ENCODE measurements at places on chromosomes 4 and X.

- no peak for DNase-seq
Observed at GRCh38 chrX:106927023-106927422, 6.8 kb downstream of the CLDN2 start.

DNA sequence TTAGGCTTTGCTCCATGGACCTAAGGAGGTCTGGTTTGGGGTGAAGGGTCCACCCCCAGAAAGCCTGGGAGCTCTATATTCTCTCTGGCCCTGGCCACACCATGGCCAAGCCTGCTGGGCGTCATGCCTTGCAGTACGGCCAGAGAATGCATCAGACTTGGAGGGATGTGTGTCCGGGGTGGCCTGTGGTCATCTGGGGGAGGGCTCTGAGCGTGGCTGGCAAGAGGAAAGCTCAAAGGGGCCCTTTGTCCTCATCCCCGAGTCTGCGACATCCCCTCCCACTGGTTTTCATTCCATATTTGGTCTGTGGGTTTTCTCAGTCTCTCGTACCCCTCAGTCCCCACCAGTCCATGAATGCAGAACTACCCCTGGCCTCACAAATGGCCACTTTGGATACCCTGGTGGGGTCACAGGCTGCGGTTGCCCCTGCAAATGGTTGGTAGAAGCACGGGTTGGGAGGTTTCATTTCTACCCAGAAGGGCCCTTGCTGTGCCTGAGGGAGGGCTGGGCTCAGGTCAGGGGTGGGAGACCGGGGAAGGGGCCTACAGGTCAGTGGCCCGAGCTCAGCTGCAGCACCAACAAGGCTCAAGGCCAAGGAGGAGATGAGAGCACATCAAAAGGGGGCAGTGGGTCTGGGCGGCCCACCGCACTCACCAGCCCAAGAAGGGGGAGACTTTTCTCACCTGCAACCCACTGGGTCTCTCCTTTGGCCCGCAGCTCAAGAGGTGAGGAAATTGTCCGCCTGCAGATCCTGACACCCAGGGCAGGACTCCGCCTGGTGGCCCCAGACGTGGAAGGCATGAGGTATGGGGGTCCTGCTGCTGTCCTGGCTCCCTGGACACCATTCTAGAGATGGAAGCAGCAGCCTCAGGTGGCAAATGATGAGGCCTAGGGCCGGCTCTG is 30.2 kb downstream of the ZNF185 start:
- no peak for DNase-seq

DNA sequence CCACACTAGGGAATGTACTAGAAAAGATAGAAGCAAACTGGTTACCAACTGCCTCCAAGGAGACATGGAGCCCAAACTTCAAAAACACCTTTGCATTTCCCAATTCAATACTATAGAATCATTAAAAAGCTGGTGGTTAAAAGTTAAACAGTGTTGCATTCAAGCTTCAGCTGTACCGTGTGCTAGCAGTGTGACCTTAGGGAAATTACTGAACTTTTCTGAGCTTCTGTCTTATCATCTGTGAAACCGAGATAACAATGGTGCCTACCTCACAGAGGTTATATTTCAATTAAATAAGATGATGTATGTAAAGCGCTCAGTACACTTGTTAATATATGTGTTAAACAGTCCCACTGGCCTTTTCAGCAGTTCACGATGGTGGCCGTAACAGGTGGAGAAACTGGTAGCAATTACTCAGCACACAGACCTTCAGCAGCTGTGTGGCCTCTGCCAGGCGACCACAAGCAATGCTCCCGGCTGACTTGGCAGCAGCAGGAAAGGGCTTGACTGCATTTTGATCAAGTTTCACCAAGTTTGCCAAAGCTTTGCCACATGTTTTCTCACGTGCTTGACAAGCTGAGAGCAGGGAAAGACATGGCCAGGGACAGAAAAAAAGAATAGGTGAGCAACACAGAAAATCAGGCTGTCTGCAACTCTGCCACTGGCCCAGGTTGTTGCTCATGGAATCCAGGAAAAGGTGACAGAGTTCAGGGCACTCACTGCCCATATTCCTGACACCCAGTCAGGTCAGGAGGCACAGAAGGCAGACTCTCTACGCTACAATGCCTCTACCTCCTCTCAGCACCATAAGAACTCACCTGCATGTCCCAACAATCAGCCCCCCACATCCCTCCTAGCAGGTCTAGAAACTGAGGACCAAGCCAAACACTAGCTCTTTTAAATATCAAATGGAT is 72.1 kb downstream of the PARM1 start:
- peak; percentile 38 for DNase-seq

- no peak for DNase-seq
Observed at GRCh38 chrX:51496501-51497291, at the start of gene NUDT11. TSS of gene NUDT11 (minus strand) at chrX:51496592. CDS start at chrX:51496444, 148 bp downstream.

DNA sequence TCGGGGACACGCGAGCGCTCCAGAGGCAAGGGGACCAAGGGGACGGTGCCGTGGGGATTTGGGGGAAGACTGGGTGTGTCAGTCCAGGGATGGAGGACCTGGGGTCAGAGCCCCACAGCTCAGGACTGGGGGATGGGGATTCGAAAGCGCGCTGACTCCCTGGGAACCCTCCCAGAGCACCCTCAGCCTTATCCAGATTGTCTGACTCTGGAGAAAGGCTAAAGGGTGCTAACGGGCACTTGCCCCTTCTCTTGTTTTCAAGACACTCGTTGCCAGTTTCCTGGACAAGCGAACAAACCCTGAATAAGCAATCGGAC is 1.1 kb downstream of the DOCK11 start:
- no peak for DNase-seq

DNA sequence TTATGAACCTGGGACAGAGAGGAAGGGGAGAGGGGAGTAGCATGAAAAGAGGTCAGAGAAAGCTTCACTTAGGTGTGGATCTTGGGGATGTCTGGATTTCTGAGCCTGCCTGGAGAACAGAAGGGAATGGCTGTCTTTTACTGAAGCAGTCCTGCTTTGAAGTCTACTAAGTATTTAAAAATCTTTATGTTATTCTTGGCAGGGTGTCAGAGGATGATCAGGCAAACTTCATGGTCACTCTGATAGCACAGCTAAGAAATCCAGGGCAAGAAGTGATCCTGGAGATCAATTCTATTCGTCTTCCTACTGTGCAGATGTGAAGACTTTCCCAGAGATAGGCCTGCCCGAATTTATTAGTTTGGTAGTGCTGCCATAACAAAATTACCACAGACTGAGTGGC is 464.4 kb upstream of the BOD1L1 start:
- no peak for DNase-seq

GRCh38 chr4:28360681-28361080 is 1500.0 kb downstream of the STIM2 start:
- DNase-seq = no peak

GRCh38 chr4:13054420-13054970 is 429.6 kb downstream of the RAB28 start:
- DNase-seq = no peak

DNA sequence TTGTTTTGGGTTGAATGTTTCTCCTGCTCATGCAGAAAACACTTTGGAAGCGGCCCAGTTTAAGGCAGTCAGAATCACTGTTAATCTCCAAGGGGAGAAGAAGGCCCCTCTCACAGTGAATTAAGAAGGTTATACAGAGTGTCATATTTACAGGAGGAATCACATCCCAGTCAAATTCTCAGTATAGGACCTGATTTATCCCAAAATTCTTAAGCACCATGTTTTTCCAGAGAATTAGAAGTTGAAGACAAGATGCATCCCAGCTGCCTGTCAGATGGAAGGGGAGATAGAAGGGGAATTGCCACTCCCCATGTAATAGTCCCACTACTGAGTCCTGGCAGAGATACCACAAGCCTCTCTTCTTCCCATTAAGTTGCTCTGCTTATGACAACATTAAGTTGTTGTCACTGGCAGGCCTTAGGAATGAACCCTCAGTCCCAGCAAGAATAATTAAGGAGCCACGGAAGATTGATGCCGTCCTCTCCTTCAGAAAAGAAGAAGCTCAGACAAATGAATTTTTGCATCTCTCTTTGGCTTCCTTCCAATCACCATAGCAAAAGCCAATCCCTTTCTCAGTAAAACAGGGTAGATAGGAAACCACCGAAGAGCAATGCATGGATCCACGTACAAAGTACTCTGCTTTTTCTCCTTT is 138.4 kb downstream of the LDB2 start:
- DNase-seq = no peak

DNA sequence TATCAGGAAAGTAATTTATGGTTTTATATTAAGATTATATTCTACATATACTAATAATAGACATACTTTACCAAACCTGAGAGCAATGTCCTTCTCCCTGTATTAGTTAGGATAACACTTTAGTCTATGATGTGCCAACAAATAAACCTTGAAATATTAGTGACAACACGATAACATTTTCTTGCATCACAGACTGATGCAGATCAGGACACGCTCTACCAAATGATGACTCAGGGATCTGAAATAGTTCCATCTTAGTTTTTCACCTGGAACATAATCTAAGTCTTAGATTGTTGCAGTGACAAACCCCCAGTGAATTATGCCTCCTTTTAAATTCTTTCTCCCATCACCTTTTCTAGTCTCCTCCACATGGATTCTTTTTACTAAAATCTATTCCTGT is 214.2 kb downstream of the CLCN4 start:
- DNase-seq = no peak

- DNase-seq = no peak
Observed at GRCh38 chr4:121278811-121279368, 101.9 kb downstream of the QRFPR start.

- DNase-seq = no peak
Observed at GRCh38 chrX:35444671-35445355, 353.3 kb upstream of the MAGEB16 start.

GRCh38 chr4:182380771-182381181 is 137.6 kb downstream of the TENM3 start:
- DNase-seq = no peak

- DNase-seq = no peak
Observed at GRCh38 chr4:71923070-71923469, 108.7 kb upstream of the NPFFR2 start.

DNA sequence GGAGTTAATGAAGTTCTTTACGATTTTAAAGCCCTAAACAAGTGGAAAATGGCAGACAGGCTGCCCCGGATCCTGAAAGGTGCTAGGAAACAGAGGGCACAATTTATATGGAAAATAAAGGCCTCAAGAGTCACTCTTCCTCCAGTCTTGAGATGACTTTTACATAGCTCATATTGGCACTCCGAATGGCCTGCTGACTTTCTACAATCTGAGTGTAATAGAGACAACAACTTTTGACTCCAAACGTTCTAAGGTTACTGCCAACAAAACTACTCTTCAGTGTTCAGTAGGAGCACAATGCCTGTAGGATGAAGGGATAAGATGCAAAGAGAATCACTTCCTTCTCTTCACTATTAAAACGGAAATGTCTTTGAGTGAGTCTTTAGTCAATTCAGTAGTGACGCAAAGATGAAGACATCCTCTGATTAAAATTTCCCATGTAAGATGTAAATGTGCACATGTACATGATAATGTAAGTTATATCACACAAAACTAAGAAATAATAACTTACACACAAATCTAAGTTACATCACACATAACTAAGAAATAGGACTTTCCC is 40.5 kb downstream of the VEGFC start:
- no peak for DNase-seq

DNA sequence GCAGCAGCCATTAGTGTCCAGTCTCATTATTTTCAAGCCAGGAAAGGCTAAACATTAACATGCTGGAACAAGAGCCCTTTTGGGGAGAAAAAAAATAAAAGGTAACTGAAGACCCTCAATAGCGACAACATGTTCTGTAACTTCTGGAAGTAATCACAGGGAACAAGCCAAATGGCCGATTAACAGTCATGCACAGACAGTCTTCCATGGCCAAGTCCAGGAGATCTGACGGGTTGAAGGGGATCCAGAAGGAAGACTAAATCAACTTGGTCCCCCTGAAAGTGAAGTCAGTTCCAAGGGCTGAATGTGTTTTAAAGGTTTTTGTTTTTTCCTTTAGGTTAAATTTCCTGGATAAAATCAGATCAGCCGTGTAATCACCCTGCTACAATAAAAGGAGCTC is 52.5 kb downstream of the LNX1 start:
- no peak for DNase-seq

- no peak for DNase-seq
Observed at GRCh38 chrX:108438110-108438623, at the start of gene COL4A6. TSS of gene COL4A6 (minus strand) at chrX:108438422. CDS start at chrX:108438196, 226 bp downstream.

DNA sequence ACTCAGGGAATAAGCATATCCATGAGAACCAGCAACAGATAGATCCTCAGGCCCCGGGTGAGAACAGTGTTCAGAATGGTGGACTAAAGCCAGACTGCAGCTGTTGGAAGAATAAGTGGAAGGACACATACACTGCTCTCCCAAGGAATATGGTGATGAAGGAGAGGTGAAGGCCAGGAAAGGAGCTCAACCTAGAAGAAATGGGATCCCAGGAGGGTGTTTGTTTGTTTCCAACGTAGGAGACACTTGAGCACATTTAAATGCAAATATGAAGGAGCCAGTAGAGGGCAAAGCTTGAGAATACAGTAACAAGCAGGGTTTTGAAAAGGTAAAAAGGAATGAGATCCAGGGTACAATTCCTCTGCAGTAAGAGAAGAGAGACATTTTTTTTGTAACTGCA is 42.4 kb upstream of the ATOH1 start:
- DNase-seq = no peak

DNA sequence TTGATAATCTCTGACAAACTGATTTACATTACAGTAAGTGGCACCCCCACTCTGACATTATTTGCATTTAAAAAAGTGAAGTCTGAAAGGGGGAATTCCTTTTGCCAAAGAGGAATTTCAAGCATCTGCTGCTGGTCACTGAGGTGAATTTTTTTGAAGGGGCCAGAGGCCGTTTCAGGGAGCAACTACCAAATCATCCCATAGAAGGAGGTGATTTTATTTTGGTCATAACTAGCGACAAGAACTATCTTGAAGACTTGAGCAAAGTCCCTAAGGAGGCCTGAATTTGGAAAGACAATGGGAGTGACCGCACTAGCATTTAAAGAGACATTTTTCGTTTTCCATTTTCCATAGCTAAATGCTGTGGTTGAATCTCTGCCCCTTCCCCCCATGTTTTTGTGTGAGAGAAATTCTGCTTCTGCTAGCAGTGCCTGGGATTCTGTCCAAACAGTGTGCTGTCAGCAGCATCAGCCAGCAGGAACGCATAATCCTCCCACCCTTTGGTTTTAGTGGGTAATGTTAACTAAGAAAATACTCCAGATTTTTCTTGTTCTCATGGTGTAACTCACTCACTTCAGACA is 110.1 kb upstream of the MED14 start:
- DNase-seq = no peak

- no peak for DNase-seq
Observed at GRCh38 chr4:173242466-173243250, 74.0 kb downstream of the GALNT7 start.

DNA sequence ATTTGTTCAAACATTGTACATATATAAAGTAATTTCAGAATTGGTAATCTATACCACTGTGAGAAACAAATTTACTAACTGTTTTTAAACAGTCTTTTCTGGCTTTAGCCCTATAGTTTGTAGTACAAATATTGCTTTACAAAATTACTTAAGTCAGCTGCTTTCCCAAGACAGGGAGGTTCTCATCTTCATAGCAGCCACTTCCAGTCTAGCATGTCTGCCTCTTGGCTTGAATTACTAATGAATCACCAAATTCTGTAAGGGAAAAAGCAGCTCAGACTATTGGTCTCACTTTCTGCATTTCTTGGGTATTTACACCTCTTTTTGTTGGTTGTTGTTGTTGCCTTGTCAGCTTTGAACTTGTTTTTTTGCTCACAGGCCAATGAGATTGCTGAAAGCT is 187.2 kb downstream of the NPFFR2 start:
- DNase-seq = no peak

Measured in DMS 273 treated with DMSO at 0.1 percent for 48 hours (cell line).